CD4-positive, alpha-beta T cell treated with Interleukin-6 at 100 ng/mL for 8 hours (primary cell): ENCODE measurements at places on chromosomes 16 and 17.
A peak's percentile ranks its signal among the peaks of the same experiment; 100 is the strongest.

DNA sequence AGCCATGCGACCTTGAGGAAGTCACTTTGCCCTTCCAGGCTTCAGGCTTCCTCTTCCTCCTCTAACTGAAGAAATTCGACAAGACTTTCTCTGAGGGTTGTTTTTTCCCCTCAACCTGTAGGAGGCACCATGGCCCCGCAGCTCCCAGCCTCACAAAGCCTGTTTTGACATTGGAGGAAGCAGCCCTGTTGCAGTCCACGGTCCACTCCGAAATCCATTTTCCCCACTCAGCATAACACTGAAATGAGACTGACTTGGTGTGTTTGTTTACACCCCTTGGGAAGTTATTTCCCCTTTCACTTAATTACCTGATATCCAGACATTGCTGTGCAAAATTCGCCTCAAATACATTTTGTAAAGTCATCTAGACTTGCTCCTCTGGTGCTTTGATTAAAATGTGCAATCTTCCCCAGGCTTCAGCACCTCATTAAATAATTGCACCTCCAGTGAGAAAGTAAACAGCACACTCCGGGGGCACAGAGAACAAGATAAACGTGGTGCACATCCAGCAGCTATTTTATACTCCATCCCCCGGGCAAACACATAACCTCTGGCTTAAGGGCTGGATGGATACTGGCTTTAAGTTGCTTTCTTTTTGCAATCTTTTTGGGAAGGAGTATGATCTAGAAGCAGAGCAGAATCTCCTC lies 41.4 kb upstream of the PIRT start:
- no peak for DNase-seq

GRCh38 chr17:78121801-78122215 lies 6.7 kb downstream of the TMC6 start:
- DNase-seq: no peak

- no peak for DNase-seq
These were observed 30.4 kb upstream of the PAFAH1B1 start for GRCh38 chr17:2563061-2563460.

DNA sequence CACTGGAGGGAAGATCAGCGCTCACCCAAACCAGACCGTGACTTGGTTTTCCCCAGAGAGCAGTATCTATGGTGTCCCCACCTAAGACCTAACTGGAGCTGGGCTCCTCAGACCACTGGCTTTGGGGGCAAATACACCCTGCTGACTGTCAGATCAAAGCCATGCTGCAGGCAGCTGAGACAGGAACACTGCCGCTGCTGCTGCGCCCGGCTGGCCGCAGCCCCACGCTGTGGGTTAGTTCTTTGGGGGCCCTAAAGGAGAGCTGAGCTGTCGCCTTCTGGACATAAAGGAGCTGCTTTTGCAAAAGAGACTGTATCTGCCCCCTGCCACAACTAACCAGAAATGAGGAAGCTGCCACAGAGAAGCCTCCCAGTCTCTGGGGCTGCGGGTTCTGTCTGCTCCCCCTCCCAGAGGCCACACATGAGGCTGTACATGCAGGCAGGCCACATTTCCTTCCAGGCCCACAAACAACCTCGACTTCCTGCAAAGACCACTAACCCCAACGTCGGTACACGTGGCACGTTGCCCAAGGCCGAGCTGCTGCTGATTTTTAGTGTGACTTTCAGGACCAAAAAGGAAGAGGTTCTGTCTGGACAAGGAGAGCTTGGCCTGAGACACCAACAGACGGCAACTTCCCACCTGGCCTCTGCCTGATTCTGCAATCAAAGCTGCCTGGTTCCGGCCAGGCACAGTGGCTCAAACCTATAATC lies 18.2 kb upstream of the ABR start:
- DNase-seq: peak; percentile 70

DNA sequence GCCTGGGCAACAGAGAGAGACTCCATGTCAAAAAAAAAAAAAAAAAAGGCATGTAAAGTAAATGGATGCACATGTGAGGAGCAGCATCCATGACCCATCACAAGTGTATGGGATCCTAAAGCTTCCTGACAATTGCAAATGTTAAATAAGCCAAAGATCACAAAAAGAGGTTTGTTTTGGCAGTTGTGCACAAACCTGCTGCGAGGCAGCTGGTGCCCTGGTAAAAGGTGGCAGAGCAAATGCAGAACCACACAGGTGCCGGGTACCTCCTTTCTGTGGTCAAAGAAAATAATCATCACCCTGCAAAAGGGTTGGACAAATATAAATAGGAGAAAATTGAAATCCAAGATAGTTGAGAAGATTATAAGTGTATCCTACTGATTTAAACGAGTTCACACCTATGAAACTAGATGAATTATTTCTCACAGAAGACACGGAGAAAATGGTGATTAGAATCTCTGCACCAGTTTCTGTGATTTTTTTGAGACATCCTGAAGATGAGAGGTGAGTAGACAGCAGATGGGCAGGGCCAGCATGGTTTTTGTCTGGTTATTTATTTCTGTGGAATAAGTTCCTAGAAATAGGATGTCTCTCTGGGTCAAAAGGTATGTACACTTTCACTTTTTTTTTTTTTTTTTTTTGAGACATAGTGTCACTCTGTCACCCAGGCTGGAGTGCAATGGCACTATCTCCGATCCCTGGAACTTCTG lies 291.3 kb downstream of the CDH13 start:
- no peak for DNase-seq
